Activated CD4-positive, alpha-beta T cell treated with anti-CD3 and anti-CD28 coated beads, Interleukin-2, amount 10 ng/mL, durations not matched to agents 7 days and 5 days (primary cell): ENCODE measurements at places on chromosomes 11 and 22.

DNA sequence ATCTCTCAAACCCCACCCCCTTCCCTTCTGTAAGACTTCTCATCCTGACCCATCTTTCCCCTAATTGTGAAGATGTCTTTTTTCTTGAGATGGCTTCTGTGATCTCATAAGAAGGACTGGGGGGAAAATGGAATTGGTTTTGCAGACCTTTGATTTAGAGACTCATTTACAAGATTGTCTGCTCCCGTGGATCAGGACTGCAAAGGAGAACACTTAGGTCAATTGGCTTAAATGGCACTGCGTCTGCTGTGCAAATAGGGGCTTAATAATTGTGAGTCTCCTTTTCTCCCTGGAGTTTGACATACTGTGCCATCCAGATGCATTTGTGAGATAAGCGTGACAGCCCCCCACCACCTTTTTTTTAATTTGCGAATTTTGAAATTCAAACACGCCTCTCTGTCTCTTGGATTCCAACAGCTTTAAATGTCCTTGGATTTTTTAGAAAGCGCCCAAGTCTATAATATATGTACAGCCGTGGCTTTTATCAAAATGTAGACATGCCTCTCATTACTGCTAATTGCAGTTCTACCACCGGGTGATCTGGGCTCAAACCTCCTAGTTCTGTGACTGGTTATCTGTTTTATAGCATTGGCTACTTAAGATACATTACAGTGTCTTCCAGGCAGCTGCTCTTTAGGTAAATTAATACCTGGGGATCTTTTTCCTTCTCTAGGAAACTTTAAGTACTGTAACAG, 150.0 kb downstream of the DBX1 start:
- no peak for DNase-seq

DNA sequence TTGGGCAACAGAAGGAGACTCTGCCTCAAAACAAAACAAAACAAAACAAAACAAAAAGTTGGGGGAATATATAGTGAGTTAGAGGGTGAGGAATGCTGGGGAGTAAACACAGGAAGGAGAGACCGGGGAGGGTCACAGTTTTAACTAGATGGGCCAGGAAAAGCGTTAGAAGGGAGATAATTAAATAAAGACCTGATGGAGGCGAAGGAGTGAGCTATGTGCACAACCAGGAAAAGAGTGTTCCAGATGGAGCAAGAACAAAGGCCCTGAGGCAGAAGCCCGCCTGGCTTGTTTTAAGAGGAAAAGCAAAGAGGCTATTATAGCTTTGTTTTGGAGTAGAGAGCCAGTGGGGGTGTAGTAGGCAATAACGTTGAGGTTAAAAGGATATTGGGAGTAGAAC, 4.8 kb upstream of the PLA2G6 start:
- DNase-seq: no peak

DNA sequence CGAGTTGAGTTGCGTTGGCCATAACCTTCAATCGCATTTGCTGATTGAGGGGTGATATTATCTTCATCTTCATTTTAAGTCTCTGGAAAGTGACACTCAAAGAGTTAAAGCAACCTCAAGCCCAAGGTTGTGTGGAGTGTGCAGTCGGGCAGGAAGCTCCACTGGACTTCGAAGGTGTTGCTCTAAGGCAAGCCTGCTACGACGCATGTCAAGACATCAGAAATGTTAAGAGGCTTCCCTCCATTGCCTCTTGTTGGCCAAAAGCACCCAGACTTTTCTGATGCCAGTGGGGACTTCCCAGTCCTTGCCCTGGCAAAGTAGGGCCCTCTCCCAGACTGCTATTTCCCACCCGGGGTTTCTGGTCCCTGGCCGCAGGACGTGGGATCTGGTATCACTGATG, 23.6 kb upstream of the SCGB1D1 start:
- DNase-seq: no peak

DNA sequence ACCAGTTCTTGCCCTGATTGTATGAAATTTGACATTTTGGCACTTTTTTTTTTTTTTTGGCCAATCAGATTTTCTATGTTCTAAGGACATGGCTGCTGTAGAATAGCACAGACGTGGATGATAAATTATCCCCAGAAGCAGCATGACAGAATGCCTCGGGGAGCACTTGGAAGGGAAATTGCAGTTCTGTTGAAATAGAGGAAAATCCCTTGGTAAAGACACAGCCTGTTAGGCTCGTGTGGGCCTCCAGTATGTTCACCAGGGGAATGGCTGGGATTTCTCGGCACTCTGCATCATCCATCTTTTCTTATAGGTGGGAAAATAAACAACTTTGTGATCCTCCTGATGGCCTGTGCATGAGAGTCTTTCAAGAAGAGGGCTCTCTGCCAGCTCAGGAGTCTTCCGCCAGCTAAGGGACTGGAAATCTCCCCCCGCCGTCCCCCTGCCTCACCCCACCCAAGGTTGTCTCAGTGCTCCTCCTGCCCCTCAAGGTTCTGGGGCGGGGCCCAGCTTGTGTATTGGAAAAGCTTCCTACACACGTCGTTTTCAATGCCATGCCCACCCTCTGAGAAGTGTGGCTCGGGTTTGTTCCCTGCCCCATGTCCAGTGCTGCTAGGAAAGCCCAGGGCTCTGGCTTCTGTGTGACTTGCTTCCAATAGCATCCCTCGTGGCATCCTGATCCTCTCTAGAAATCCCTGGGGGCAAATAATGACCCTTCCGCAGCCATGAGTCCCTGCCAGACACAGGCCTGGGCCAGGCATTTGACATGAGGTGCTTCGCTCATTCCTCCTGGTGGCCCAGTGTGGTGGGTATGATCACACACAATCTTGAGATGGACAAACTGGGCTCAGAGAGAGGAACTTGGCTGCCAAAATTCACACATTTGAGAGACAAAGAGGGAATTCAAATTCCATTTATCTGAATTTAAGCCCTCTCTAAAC, 70.6 kb upstream of the ATXN10 start:
- no peak for DNase-seq

GRCh38 chr11:58506935-58507334, 970 bp downstream of the OR5B21 start:
- DNase-seq: no peak

DNA sequence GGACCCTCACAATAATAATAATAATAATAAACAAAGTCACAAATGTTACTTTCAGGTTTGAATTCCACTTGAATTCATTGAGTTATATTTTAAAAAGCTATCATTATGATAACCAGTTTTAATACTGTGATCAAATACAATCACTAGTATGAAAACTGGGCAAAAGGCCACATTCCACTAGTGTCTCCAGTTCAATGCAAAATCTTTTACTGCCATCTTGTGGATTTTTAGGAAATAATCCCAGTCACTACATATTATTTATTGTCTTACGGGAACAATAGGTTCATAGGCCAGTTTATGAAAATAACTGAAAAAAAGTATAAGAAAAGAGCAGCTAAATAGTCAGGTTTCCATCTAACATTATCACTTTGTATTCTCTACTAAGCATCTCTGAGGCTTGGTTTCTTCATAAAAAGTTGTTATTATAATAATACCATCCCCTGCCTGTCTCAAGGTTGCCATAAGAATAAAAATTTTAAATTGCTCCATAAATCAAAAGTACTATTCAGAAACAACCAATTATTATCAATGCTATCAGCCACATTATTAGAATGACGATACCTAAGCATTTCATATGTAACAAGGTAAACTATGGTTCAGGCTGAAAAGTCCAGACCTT, 533.9 kb upstream of the CCDC90B start:
- DNase-seq: no peak

DNA sequence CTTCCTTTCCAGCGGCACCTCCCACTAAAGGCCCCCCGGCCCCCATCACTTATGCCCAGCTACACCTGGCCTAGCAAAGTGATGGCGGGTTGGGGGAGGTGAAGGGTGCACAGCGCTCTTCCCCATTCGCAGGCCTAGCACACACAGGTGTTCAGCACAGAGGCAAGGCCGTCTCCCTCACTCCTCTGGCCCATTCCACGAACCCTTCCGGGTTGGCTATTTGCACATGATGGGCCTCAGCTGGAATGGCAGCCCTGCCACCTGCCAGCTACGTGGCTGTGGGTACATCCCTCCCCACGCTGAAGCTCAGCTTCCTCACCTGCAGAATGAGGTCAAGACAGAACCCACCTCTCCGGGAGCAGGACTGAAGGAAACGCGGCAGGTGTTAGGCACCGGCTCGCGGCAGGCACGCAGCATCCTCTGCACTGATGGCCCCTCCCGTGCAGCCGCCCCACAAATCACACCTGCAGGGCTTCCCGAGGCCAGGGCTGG, 4.8 kb downstream of the KIAA0930 start:
- no peak for DNase-seq

DNA sequence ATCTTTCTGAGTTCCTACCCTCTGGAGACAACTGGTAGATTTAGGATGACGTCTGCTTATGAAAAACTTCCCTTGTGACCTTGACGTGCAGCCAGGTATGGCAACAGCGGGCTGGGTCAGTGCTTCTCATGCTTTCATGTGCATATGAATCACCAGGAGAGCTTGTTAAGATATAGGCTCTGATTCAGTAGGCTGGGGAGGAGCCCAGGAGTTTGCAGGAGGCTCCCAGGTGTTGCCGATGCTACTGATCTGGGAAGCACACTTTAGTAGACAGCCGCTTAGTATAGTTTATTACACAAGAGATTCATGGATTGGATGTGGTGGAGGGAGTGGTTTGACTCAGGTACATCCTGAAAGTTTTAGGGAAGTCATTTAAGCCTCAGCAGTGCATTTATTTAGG, 23.8 kb downstream of the DIXDC1 start:
- DNase-seq: no peak

DNA sequence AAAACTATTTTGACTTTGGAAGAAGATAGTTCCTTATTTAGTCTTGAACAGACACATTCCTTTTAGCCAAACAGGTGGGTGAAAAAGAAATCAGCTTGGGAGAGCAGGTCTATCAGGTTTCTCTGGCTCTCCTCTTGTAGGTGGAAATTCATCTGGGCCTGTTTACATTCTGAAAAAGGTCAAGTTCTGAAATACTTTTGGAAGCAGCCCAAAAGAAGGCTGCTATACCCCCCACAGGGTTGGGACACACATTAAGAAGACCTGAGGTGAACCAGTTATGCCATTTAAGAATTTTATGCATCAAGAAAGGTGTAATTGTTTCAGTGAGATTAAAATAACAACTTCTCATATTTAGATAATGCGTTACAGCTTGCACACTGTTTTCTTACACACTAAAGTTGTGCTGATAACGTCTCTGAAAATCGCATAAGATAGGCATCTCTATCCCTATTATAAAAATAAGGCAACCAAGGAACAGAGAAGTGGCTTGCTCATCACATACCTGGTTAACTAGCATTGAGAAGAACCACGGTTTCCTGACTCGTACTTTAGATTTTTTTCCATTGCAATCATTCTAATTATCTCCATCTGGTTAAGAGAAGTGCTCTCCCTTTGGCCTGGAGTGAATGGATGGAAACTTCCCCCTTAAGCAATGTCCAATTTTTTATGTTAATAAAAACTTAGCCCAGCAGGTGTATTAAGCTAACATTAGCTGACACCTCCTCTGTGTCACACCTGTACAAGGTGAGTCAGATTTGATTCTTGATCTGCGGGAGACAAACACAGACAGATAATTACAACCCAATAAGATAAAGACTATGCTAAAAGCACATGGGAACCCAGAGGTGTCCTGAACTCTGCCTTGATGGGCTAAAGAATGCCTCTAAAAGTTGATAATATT, 60.5 kb upstream of the UCP3 start:
- DNase-seq: no peak

DNA sequence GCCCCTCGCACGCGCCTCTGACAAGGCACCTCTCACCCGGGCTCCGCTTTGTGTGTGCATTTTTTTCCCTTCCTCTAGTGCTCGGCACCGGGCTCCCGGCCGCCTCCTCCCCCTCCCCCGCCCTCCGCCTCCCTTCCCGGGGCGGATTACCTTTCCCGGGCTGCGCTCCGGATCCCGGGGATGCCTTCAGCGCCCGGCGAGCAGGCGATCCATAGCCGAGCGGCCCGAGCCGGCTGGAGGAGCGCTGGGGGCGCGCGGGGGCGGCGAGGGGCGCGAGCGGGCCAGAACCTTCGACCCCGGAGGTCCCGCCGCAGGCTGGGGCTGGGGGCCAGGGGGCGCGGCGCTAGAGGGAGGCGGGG, 282 bp downstream of the MPPED2 start:
- no peak for DNase-seq

DNA sequence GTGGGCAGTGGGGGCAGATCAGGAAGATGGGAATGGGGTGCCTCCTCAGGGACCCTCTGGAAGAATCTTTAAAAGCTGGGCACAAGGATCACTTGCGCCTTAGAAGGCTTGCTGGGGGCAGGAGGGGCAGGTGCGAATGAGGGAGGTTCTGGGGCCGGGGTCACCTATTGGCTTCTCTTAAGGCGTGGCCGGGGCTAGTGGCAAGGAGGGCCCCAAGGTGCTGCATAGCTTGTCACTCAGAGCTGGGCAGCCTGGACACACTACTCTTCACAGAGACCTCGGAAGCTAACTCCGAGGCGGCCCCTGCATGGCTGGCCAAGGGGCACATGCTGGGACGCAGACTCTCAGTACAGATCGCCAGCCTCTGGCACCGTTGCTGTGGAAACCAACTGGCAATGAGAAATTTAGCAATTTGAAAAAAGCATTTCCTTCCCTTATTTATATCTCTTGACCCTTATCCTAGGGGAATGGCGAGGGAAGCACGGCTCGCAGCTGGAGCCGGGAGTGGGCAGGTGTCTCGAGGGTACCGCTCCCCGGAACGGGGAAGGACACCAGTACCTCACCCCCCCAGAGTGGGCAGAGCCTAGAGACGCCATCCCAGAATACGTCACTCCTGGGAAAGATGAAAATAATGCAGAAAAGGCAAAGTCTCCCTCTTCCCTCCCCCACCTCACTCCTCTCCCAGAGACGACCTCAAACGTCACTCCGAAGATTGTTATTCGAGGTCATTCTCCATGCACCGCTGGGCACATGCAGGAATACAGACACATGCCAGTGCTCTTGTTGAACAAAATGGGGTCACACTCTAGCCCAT, 188.1 kb downstream of the CTTN start:
- no peak for DNase-seq

DNA sequence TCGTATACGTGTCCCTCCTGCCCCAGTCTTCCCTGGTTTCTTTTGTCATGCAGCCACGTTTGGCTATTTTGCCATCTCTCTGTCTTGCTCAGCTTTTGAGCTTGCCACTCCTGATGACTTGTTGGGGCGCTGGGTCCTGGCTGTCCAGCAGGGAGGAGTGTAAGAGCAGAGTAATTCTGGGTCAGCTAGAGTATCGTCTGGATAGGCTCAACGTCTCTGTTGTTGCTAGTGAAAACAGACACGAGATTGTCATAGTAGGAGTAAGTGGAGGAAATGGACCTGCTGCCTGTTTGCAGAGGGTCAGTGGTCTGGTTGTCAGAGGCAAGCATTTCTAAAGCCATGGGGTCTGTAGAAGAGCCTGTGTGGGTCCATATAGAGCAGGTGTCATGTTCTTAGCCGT, 83.0 kb downstream of the PPP6R3 start:
- no peak for DNase-seq

DNA sequence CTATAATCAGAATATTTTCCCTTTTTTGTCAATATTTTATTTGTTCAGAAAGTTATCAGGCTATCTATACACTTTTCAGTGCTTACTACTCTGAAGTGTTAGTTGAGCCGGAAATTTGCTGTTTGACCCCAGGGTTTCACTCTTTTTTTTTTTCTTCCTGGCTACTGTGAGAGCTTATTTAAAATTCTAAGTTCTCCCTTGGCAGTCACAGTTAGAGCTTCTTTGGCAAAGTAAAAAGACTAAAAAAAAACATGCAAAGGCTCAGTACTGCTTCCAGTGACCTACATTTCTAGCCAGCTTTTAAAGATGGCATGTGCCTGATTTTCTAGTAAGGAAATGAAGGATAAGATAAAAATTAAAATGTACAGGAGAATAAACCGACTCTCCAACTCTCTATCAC, 48.4 kb downstream of the ELP4 start:
- DNase-seq: no peak
